ENCODE measurements at places on chromosomes 3 and 15. TPM values are rescaled to one million over a fixed set of nuclear protein-coding genes. Genes with fewer than 3 reads are reported as not detected.
A peak's percentile ranks its signal among the peaks of the same experiment; 100 is the strongest.

DNA sequence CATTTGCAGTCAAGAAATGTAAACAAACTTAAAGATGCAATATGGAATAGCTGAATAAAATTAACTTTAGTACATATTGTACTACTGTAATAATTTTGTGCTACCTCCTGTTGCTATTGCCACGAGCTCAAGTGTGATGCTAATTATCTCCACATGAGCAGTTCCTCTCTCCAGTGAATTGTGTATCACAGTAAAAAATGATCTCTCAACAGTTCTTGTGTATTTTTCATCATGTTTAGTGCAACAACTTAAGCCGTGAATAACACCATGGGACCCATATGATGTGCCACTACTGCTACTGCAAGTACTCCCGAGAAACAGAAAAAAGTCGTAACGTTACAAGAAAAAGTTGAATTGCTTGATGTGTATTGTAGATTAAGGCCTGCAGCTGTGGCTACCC is 12.4 kb downstream of the RIOX2 start:
- no peak for DNase-seq

GRCh38 chr3:172647823-172648222 is 63.0 kb downstream of the NCEH1 start:
- DNase-seq, result no peak

Gene FEZF2
- not detected for polyA plus RNA-seq

Gene ANKRD34C
- polyA plus RNA-seq, result not detected

- DNase-seq, result no peak
These were observed 19.4 kb downstream of the TMOD3 start for GRCh38 chr15:51848811-51849210.

DNA sequence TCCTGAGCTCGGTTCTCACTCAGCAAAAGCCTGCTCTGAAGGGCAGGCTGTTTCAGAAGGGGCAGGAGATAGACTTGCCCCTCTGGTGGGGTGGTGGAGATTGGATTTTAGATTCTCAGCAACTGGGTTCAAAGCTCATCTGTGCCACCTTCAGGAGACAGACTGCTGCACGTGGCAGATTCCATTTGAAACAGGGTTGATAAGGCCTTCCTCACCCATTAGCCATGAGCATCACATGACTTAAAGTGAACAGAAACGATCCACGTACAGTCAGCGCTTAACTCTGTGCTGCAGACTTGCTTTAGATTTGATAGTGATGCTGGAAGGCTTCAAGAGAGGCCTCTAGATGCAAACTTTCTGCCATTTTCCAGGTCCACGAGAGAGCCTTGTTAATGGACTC is 35.0 kb upstream of the MGLL start:
- no peak for DNase-seq

Gene FBXO40
- 0.08 TPM for polyA plus RNA-seq

Gene BNC1
- polyA plus RNA-seq, result not detected

GRCh38 chr15:91866371-91866905 is 12.9 kb downstream of the SLCO3A1 start:
- DNase-seq, result peak; percentile 32

DNA sequence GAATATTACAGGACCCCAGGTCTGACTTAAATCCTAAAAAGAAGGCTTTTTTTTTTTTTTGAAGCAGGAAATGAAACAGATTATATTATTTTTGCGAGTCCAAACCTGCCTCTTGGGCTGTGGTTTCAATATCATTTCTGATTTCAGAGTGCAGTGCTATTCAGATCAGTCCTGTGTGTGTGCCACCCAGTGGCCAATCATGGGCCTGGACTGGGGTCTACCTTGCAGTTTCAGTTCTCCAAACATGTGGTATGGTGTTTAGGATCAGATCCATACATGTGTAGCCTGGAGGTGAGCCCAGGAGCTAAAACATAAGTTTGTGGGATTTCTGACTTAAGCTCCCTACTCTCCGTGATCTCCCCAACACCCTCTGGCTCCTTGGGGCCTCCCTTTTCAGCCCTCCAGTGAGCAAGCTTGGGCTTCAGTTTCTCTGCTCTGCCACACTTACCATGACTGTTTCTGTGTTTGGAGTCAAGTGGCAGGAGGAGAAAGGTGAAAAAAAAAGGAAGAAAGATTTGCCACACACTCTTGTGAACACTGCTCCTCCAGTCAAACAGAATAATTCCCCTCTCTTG is 12.1 kb upstream of the THSD4 start:
- no peak for DNase-seq

Gene GOLGA6D
- not detected for polyA plus RNA-seq

Gene GRAMD1C
- polyA plus RNA-seq, result not detected

- no peak for DNase-seq
These were observed 19.6 kb downstream of the PPARG start for GRCh38 chr3:12308517-12308916.

Gene SCN11A
- polyA plus RNA-seq, result not detected

DNA sequence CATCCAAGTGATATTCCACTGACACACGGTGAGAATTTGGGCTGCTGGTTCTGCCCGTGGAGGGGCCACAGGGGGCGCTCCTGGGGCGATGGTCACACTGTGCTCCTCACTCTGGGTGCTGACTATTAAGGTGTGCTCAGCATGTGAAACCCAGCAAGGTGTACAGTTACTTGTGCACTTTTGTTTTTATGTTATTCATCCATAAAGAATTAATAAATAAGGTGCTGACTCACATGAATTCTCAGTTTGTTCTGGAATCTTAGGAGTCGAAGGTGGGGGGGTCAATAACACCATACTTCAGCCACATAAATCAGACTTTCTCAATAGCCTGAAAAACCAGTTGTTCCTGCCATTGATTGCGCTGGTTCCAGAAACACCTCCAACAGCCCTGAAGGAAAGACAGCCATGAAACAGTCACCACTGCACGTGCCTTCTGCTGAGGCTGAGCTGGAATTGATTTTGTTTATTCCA is 53.5 kb upstream of the SPATA12 start:
- DNase-seq, result no peak

DNA sequence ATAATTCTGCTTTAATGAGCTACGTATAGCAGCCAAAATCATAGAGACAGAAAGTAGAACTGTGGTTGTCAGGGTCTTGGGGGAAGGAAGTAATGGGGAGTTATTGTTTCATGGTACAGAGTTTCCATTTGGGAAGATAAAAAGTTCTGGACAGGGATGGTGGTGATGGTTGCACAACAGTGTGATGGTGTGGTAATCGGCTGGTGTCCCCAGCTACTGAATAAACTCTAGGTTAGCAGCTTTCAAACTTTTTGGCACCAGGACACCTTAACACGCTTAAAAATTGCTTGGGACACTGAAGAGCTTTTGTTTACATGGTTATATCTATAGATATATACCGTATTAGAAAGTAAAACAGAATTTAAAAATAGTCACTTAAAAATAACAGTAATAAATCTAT is 166.0 kb downstream of the NEK11 start:
- no peak for DNase-seq

Gene CAMKV
- not detected for polyA plus RNA-seq

Gene SCAANT1
- not detected for polyA plus RNA-seq

Gene PSTPIP1
- polyA plus RNA-seq, result 63.3 TPM

DNA sequence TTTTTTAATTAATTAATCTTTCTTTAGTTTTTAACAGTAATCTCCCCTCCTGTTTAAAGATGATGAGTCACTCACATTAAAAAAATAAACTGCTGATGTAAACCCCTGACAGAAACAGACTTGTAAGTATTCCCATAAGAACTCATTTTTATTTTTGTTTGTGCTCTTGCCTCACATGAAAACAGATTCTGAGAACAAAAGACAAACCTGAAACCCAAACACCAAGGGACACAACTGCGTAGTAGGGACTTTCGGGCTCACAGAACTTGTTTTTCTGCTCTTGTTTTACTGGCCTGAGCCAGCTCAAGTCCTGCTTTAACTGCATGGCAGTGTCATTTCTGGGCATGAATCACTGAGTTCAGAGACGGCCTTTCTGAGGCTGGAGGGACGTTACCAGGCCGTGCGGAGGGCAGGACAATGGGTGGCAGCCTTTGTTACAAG is 600.8 kb downstream of the FOXP1 start:
- peak; percentile 44 for DNase-seq

DNA sequence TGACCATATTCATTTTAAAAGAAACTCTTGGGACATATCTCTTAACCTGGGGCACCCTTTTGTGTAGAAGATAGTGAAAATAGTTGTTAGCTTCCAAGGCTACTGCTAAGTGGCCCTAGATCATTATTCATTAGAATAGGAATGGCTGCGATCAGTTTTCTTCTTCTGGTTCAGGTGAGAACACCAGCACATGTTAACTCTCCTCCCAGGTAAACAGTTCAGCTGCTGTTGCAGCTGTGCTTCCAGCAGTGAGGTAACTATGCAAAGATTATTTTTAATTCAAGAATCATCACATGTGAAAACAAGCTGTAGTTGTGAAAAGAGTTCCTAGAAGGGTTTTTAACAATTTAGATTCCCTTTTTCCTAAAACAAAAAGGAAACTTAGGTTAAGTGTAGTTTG is 43.3 kb downstream of the ZPLD1 start:
- DNase-seq, result no peak

DNA sequence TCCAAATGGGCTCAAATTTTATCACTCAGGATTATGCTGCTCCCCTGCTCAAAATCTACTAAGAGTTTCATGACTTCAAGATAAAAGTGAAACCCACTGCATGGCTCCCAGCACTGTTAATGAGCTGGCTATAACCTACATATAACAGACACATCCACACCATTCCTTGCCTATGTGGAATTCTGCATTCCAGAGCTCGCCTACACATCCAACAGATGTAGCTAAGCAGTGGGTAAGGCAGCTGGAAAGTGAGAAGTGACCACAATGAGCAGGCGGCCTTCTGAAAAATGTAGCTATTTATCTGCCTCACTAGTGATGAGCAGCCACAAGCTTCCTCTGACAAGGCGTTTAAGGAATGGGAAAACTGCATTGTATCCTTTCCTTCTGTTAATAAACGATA is 92.0 kb upstream of the TRIM42 start:
- no peak for DNase-seq

DNA sequence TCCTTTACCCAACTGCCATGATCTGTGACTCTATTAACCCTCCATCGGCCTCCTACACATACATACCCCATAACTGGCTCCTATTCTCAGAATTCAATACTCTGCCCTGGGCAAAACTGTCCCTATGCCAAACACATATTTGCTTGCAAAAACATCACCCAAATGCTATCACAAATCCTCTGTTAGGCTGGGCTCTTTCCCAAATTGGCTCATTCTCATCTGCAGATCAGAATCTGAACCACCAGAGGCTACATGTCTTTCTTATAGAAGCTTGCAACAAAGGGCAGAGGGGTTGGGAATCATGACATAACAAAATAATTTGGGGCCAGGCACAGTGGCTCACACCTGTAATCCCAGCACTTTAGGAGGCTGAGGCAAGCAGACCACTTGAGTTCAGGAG is 45.4 kb upstream of the GOLM2 start:
- DNase-seq, result no peak

Gene C3orf20
- not detected for polyA plus RNA-seq

DNA sequence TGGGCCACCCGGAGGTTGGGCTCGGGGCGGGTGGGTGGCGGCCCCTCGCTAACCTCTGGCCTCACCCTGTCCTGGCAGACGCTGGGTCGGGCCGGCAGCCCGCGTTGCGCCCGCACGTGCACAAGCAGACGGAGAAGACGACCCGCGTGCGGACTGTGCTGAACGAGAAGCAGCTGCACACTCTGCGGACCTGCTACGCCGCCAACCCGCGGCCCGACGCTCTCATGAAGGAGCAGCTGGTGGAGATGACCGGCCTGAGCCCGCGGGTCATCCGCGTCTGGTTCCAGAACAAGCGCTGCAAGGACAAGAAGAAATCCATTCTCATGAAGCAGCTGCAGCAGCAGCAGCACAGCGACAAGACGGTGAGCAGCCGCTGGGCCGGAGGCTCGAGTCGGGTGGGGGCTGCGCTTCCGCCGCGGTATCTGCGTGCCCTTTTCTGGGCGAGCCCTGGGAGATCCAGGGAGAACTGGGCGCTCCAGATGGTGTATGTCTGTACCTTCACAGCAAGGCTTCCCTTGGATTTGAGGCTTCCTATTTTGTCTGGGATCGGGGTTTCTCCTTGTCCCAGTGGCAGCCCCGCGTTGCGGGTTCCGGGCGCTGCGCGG is 3.7 kb downstream of the ISL2 start:
- no peak for DNase-seq

GRCh38 chr3:35617370-35617769 is 22.0 kb upstream of the ARPP21 start:
- DNase-seq, result no peak

Measured in CD4-positive, alpha-beta memory T cell (primary cell).